RPMI7951 (cell line): ENCODE measurements at places on chromosomes 11 and 22.

GRCh38 chr11:130762638-130763037 lies 153.6 kb downstream of the SNX19 start:
- no peak for DNase-seq

GRCh38 chr22:46350121-46350520 lies 14.6 kb downstream of the TRMU start:
- no peak for DNase-seq

DNA sequence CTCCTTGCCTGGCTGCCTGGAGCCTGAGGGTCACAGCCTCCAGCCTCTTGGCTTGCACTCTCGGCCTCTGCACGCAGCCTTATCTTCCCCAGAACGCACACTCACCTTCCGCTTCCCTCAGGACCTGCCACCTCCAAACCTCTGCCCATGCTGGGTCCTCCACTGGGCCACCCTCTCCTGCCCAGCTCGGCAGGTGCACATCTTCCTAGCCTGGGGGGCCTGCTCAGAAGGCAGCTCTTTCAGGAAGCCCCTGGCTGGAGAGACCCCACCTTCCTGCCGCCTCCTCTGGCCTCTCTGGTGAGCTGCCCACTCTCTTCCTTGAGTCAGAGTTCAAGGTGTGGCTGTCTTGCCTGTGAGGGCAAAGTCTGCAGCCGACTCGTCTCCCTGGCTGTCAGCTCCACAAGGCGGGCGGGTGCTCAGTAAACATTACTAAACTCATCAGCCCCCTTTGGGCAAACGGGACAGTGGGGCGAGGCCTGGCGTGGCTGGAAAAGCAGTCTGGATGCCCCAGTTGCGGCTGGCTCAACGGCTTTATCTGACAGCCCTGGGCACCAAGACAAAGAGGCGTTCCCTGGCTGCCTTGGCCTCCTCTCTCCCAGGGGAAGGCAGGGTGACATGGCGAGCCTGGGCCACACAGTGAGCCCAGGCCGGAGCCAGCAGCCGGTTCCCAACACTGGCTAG lies 1.7 kb upstream of the LINC01488 start:
- no peak for DNase-seq

GRCh38 chr11:126400019-126400418 lies 44.5 kb downstream of the ST3GAL4 start:
- DNase-seq: no peak

DNA sequence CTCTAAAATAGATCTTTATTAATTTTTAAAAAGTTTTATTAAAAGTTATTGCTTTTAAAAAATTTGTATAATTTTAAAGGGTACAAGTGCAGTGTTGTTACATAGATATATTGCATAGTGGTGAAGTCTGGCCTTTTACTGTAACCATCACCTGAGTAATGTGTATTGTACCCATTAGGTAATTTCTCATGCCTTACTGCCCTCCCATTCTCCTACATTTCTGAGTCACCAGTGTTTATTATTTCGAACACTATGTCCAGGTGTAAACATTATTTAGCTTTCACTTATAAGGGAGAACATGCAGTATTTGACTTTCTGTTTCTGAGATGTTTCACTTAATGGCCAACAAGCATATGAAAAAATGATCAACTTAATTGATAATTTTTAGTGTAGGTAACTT lies 2.3 kb downstream of the OR51G1 start:
- DNase-seq: no peak

GRCh38 chr22:19705181-19705934 lies 8.9 kb upstream of the SEPTIN5 start:
- DNase-seq: no peak

DNA sequence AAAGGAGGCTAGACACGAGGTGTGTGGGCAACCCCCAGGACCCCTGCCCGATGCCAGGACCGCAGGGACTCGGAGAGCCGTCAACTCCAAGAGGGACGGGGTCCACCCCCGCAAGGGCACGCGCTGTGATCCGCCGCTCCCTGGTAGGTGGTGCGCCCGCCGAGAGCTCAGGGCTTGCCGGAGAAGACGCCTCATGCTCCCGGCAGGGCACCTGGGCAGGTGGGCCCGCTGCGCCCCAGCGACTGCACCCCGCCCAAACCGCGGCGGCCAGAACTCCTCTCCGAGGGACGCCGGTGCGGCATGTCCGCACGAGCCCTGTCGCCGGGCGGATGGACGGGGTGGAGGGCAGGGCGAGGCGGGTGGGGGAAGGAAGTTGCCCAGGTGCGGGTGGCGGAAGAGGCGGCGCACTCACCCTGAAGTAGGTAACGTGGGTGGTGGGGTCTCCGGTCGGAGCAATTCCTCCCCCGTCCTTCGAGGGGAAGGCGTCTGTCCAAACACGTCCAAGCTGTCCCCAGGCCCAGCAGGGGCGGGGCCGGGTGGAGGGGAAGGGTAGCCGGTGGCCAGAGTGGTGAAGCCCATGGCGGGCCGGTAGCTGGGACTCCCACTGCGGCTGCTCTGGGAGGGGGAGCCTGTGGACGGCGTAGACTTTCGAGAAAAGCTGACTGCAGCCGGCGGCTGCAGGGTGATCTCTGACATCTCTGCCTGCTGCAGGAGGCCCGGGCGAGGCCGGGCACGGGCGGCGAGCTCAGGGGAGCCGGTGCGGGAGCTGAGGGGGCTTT lies 37.2 kb downstream of the IGSF9B start:
- DNase-seq: no peak

GRCh38 chr22:37267661-37268413 lies 14.5 kb upstream of the CYTH4 start:
- no peak for DNase-seq

DNA sequence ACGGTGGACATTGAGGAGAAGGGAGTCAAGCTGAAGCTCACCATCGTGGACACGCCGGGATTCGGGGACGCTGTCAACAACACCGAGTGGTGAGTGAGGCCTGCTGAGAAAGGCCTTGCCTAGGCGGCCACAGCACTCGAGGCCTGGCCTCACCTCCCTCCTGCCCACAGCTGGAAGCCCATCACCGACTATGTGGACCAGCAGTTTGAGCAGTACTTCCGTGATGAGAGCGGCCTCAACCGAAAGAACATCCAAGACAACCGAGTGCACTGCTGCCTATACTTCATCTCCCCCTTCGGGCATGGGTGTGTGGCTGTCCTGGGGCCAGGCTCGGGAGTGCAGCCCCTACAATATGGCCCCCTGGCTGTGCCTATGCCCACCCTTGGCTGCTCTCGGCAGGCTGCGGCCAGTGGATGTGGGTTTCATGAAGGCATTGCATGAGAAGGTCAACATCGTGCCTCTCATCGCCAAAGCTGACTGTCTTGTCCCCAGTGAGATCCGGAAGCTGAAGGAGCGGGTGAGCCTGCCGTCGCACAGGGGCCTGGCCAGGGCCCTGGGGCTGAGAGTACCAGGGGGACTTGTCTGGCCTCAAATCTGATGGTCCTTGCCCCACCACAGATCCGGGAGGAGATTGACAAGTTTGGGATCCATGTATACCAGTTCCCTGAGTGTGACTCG lies 3.0 kb upstream of the GP1BB start:
- DNase-seq: no peak

GRCh38 chr11:31720225-31720624 lies 90.9 kb downstream of the PAX6 start:
- DNase-seq: no peak

DNA sequence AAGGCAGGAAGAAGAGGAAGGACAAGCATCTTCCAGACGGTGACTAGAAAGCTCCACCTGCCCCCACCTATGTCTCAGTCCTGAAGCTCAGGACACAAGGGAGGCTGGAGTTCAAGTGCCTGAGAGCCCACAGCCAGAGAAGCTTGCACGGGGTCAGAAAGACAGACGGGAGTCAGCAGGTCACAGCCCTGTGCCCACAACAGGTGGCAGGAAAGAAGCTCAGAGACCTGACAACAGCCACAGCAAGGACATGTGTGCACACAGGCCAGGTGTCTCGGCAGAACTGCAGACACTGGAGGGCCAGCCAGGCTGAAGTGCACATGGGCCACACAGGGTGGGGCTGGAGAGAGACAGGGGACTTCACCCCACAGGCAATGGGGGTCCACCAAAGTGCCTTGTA lies 37.2 kb upstream of the MOB2 start:
- DNase-seq: no peak

DNA sequence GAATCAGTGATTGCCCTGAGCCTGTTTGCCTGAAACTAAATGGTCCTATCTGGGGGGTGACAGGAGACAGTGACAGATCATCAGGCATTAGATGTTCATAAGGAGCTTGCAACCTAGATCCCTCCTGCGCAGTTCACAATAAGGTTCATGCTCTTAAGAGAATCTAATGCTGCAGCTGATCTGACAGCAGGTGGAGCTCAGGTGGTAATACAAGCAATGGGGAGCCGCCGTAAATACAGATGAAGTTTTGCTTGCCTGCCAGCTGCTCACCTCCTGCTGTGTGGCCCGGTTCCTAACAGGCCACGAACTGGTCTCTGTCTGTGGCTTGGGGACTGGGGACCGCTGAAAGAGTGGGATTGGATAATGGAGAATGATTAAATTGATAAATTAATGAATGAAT lies 14.0 kb downstream of the NOX4 start:
- no peak for DNase-seq

DNA sequence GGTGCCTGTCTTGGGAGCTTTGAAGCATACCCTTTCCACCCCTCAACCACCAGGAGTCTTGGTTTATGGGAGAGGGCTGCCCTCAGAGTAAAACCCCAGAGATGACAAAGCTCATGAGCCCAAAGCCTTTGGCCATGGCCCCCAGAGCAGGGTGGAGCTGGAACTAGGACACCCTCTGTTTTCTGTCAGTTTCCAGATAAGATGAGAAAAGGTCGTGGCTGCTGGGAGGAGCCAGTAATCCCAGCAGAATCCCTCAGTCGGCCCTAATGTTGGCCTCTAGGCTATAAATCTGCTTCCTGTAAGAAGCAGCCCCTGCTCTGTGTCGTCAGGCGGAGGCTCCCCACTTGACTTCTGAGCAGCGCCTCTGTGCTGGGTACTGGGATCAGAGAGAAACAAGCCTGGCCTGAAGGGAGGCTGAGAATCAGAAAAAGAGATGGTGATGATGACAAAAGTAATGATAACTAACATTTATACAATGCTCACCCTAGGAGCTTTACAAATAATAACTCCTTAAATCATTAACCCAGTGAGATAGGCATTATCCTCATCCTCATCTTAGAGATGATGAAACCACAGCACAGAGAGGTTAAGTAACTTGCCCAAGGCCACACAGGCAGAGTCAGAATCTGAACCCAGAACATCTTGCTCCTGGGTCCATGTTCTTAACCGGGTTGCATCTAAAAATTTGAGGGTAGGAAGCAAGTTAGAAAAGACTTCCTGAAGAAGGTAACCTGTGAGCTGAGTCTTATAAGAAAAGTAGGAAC lies 471.4 kb downstream of the SOX6 start:
- no peak for DNase-seq

- DNase-seq: peak; percentile 74
Measured at GRCh38 chr11:44899959-44900358, 50.7 kb downstream of the TP53I11 start.

GRCh38 chr11:69904974-69905535 lies 85.8 kb upstream of the FGF3 start:
- DNase-seq: no peak

- DNase-seq: no peak
Measured at GRCh38 chr11:111179184-111179910, 66.2 kb upstream of the POU2AF2 start.

GRCh38 chr11:132680584-132680983 lies 851.7 kb downstream of the OPCML start:
- no peak for DNase-seq

DNA sequence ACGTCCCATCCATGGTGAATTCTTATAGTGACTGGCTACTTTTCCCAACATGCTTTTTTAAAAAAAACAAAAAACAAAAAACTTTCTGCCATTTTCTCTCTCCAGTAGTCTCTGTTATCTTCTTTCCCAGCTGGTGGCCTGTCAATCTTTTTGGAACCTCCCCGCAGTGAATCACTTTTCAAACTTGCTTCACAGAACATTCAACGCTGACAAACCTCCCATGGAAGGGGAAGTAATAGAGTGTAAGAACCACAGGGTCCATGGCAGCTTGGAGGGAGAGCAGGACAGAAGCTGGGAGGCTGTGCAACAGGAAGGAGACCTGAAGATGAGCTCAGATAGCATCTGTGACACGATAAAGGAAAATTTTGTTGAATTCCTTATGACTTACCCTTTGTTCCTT lies 9.8 kb upstream of the CECR2 start:
- DNase-seq: no peak

DNA sequence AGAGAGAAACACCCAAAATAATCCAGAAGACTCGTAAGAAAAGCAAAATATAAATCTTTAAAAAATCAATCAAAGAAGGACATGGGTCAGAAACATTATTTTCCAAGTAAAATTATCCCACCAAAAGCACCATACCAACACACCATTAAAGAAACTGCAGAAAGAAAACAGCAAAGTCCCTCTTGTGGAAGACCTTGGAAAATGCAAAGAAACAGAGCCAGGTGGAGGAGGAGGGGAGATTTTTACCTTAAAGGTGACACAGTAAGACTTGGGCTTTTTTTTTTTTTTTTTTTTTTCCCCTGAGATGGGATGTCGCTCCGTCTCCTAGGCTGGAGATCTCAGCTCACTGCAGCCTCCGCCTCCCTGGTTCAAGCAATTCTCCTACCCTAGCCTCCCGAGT lies 123.8 kb downstream of the LARGE1 start:
- no peak for DNase-seq

GRCh38 chr11:3745161-3745560 lies 52.2 kb downstream of the NUP98 start:
- no peak for DNase-seq

- DNase-seq: no peak
Measured at GRCh38 chr11:111566324-111566723, 25.8 kb downstream of the LAYN start.

DNA sequence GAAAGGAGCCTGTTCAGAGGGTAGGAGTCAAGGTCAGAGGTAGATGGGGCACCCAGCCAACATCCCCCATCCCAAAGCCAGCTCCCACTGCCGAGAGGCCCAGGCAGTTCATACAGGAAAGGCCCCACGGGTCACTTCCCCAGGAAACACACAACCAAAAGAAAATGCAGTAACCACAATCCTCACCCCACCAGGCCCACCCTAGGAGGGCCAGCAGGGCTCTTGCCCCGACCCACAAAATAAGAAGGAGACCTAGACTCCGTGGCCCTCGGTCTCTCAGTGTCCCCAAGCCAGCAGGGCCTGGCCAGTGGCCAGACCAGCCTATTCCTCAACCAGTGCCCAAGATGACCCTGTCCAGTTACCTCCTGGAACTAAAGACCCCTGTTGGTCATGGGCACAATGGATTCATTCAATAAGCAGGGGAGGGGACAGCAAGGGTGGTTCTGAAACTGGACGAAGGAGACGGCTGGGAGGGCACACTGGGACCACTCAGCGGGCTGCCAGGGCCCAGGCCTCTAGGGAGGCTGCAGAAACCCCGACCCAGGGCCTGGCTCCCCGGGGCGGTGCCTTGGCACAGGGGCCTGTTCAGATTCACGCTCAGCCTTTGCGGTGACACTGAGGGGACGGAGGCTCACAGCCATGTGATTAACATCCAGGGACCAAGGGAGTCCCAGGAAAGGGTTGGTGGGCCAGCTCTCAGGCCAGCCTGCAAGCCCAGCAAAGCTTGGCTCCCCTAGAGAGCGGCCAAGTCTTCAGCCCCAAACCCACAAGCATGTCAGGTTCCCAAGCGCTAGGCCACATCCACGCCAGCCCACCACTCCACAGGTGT lies 5.5 kb downstream of the RAB3IL1 start:
- no peak for DNase-seq

- no peak for DNase-seq
Measured at GRCh38 chr11:68324695-68325094, 12.3 kb downstream of the LRP5 start.

- DNase-seq: no peak
Measured at GRCh38 chr22:24087071-24087795, 76.1 kb downstream of the CABIN1 start.

GRCh38 chr11:36116161-36116560 lies 172.3 kb downstream of the LDLRAD3 start:
- no peak for DNase-seq
